Choroid plexus epithelial cell (primary cell): ENCODE measurements at places on chromosomes 13 and 19.

DNA sequence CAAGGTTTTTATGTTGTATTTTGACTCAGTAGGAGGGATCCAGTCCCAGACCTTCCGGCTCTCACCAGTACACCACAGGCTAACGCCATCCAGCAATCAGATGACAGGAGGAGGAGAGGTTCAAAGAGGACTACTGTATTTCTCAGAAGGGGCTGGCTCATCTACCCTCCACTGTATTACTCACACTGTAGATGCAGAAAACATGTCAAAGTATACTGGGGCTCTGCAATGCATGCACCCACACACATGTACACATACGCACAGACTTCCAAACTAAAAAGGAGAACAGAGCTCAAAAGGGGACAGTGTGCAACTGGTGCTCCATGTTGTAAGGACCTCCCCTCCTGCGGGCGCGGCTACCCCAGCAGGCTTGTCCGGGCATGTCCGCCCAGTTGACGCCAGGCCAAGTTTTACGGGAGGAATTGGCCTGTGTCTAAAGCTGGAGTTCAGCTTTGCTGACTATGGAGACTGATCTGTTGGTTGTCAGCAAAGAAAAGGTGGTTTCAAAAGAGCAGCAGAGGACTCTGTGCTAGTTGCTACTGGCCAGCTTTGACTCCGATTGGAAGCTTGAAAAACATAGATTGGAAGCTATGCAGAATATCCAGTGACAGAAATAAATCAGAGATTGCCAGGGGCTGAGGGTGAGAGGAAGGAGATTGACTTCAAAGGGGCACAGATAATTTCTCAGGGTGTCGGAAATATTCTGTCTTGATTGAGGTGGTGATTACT lies 314.2 kb downstream of the DLEU7 start:
- peak; percentile 97 for DNase-seq

DNA sequence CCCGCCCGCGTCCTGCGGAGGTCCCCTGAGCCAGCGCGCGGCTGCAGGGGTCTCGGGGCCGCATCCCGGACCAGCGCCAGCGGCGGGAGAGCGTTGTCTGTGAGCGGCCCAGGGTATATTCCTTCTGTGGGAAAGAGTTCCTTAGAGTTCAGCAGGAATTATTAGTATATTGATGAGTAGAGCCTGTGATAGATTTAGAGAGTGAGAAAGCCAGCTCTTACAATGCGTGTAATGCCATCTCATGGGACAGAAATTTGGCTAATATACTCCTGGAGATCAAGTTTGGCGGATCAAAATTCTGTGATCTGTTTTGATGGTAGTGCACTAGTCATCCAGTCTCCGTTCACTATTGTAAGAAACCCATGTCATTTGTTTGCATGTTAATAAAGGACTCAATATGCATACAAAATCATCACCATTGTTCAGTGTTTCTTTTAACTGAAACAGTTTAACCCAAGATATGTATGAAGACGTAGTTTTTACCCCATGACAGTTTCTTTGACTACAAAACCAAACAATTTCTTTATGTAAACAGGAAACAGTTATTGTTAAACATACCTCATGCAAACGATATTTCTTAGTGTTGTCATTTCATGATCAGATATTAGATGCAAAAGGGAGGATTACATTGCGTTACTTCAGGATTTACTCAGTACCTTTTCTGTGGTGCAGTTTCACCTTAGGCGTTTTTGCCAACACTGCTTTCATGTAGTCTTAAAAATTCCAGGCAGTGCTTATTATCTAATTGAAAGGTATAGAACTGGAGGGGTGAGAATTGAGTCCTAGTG lies 9.9 kb downstream of the TNFRSF19 start:
- DNase-seq, result no peak

DNA sequence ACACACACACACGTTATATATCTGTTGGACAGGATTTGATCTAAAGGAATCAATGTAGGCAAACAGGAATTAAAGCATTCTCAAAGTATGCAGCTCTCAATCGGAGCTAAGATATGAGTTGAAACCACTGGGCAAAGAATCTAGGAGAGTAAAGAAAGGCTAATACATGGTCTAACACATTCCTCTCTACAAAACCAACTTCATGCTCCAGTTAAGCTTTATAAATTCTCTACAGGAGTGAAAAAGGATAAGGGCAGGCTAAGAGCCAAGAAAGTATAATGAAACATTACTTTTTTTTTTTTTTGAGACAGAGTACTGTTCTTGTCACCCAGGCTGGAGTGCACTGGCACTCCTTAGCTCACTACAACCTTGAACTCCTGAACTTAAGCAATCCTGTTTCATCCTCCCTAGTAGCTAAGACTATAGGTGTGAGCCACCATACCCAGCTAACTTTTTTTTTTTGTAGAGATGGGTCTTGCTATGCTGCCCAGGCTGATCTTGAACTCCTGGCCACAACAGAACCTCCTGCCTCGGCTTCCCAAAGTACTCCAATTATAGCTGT lies 10.6 kb downstream of the FBXL3 start:
- no peak for DNase-seq

DNA sequence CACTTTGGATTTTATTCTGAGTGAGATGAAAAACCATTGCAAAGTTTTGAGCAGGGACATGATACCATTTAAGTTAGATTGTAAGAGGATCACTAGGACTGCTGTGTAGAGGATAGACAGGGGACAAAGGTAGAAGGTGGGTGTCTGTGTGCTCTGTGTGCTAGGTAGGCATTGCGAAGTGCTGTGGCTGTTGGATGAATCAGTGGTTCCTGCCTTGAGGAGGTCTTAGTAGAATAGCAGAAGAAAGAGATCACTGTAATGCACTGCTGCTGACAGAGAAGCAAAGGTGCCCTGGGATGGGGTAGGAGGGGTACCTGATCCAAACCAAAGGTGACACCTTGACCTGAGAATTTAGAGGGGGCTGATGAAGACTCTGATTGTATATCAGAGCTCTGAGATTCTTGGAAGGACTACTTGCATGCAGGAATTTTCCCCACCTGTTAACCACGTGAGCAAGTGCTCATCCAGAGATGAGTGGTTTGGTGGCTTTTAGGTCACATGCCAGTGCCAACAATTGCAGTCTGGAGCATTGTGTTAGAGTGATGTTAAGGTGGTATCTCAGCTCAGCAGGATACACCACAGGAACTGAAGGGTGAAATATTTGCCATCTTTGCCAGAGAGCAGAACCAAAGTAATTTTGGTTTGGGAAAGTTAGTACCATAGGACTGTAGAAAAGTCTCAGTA lies 10.8 kb downstream of the WASF3 start:
- no peak for DNase-seq

- DNase-seq, result no peak
Measured at GRCh38 chr13:78599645-78600279, 3.6 kb downstream of the POU4F1 start.

DNA sequence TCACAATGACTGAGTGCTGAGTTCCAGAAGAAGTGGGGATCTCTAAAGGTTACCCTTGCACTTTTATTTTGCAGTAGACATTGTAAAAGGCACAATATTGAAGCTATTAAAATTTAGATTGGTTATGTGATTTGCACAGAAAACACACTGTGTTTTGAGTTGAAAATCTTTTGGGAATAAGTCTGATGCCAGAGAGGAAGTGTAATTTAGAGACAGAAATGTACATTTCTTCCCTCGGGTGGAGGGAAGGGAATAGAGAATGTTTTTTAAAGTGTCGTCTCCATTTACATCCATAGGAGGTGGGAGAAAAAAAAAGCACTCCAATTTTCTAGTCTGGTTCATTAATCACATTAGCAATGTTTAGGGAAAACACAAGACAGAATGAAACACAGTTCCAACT lies 465.8 kb downstream of the OLFM4 start:
- no peak for DNase-seq

GRCh38 chr13:63741029-63741813 lies 2325.6 kb upstream of the PCDH20 start:
- no peak for DNase-seq

DNA sequence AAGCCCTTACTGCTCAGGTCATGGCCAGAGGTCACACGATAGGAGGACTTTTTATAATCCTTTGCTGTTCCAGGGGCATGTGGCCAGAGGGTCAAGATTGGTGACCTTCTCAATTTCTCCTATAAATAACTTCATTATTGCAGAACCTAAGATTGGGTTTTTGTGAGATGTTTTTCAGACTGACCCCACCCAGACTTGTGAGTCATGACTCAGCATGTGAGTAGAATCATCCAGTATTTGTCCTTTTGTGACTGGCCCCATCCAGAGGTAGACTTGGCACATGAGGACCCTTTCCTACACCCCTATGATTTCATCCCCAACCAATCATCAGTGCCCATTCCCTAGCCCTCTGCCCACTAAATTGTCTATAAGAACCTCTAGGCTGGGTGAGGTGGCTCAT lies 84.5 kb upstream of the ABCC4 start:
- peak; percentile 8 for DNase-seq

- peak; percentile 22 for DNase-seq
Measured at GRCh38 chr19:42422901-42423461, 4.2 kb downstream of the LIPE start.

- no peak for DNase-seq
Measured at GRCh38 chr13:106602178-106602577, 34.2 kb upstream of the ARGLU1 start.
